ENCODE measurements at places on chromosomes 11 and 22.

GRCh38 chr22:20899827-20900423 lies 17.3 kb upstream of the CRKL start:
- DNase-seq, result no peak

DNA sequence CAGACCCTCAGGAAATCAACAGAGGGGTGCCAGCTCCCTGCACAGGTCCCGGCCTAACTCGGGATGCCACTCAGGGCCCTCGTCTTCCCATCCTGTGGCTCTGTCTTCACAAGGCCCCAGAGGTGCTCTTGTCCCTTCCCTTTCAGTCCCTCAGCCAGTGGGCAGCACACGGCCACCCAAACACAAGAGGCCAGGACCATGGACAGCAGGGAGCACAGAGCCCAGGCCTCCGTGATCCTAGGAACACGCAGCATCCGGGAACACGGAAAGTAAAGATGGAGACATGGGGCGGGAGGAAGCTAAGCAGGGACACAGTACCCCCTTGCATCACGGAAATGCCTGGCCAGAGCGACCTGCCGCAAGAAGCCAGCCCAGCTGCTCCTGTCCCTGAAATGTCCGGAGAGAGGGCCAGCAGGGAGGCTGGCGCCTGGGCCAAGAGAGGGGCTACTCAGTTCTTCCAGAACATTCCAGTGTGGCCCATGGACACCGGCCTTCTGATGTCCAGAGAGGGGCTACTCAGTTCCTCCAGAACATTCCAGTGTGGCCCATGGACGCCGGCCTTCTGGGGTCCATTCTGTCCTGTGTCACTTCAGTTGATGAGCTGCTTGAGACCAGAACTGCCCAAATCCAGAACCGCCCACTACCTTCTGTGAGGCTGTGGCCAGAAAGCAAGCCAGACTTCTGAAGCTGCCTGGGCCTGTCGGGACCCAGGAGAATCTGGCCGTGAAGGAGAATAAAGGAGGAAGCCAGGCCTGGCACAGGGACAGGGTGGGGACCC lies 274.0 kb downstream of the BRD1 start:
- DNase-seq, result no peak

DNA sequence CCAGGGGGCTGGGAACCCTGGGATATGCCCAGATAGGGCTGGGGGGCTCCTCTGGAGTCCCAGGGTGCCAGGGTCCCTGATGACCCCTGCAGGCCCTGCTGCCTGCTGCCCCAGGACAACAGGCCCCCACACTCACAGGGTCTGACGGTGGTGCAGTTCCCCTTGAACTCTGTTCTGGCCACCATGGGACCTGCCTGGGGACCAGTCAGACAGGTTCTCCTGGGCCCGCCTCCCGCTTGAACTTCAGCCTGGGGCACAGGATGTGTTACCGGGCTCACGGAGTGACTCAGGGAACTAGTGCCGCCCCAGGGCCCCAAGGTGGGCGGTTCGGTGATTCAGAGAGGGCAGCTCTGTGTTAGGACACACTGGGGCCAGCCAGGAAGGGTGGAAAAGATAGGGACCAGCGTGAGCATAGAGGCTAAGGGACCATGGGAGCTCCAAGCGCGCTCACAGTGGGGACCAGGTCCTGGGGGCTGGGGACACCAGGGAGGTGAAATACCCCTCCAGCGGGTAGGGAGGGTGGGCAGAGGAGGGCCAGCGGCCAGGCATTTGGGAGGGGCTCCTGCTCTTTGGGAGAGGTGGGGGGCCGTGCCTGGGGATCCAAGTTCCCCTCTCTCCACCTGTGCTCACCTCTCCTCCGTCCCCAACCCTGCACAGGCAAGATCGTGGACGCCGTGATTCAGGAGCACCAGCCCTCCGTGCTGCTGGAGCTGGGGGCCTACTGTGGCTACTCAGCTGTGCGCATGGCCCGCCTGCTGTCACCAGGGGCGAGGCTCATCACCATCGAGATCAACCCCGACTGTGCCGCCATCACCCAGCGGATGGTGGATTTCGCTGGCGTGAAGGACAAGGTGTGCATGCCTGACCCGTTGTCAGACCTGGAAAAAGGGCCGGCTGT lies 21.5 kb upstream of the TXNRD2 start:
- DNase-seq, result no peak

- DNase-seq, result no peak
Observed at GRCh38 chr11:17506942-17507341, 30.3 kb upstream of the ABCC8 start.

GRCh38 chr11:106420686-106421085 lies 343.2 kb downstream of the AASDHPPT start:
- DNase-seq, result no peak

- DNase-seq, result no peak
Observed at GRCh38 chr11:35178873-35179272, 39.9 kb downstream of the CD44 start.

DNA sequence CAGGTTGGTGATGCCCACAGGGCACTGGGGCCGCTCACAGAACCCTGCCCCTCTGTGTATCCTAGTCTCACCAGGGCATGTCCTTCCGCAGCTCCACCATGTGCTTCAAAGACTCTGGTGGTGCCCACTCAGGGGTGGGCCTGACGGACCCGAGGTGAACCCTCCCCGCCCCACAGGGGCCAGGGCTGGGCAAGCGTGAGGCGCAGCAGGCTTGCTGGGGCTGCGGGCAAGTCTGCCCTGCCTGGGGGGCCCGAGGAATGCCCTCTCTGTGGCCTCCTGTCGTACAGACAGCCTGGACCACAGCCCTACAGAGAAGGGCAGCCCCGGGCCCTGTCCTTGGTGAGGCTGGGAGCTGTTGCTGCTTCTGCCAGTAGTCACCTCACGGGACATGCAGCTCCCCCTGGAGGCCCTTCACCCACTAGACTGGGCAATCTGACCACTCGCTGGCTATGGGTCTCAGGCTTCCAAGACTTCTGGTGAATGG lies 40.2 kb downstream of the TBX1 start:
- no peak for DNase-seq

GRCh38 chr11:79050786-79051185 lies 390.0 kb downstream of the TENM4 start:
- no peak for DNase-seq

DNA sequence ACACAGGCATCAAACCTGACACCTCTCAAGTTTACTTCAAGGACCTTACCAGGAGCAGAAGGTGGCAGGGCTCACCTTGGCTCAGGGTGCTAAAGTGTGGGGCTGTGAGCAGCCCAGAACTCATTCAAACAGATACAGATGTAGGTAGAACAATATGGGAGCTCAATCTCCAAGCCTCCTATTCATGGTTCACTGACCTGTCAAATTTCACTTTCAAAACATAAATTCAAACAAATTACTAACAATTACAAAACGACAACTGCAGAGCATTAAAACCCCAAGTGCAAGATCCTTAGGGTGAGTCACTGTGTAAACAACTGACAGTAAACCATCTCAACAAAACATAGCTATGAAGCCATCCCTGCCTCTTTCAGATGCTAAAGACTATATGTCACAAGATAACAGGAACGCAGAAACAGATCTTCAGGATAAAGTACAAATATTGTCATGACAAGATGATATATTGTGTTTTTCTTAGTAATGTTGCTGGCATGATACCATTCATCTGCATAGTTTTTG lies 303.5 kb upstream of the ANO3 start:
- DNase-seq, result peak; percentile 23

DNA sequence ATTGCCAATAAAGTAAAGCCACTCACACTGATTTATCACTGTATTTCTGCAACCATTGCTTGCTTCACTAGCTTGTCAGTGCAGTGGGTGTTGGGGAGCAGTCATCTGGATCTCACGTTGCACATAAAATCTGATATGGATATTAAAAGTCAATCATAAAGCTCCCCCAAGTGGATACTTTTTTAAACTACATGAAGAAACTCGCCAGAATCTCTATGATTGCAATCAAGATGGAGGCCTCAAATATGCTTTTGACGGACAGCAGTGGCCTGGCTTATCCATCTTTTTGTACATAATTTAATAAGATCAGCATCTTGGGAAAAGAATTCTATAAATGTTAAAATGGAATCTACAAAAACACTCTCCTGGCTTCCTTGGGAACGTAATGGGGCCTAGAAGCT lies 137.7 kb downstream of the WT1 start:
- no peak for DNase-seq

- DNase-seq, result no peak
Observed at GRCh38 chr11:117381481-117382387, 54.1 kb downstream of the CEP164 start.

DNA sequence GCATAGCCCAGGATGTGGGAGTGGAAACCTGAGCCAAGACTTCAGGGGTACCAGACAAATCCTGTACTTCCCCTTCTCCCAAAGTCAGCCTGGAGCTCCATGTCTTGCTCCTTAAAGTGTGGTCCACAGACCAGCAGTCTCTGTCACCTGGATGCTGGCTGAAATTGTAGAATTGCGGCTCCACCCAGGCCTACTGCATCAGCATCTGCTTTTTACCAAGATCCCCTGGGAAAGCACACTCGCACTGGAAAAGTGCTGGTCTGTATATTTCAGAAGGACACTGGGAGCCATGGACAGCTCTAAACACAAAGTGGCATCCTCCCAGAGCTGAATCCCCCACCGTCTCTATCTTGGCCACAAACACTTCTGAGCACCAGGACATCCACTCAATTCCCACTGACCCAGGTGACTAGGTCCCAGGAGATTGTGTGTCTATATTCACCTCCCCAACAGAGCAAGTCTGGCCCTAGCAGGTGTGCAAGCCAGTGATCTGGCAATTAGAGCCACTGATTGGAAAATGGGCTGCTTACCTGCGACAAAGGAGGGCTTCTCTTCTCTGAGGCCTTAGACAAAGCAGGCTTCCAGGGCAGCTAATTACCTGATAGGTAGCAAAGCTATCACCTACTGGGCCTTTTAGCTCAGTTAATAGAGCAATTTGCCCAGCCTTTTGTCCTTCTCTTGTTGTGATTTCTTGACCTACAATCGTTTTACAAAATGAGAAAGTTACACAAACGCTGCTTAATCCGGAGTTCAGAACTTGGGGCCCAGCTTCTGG lies 443.3 kb downstream of the MN1 start:
- DNase-seq, result no peak

GRCh38 chr11:88480223-88480622 lies 142.7 kb upstream of the CTSC start:
- DNase-seq, result peak; percentile 97

- no peak for DNase-seq
Observed at GRCh38 chr11:44505581-44506054, 59.8 kb upstream of the CD82 start.

GRCh38 chr11:62552485-62553079 lies 6.0 kb upstream of the AHNAK start:
- no peak for DNase-seq

DNA sequence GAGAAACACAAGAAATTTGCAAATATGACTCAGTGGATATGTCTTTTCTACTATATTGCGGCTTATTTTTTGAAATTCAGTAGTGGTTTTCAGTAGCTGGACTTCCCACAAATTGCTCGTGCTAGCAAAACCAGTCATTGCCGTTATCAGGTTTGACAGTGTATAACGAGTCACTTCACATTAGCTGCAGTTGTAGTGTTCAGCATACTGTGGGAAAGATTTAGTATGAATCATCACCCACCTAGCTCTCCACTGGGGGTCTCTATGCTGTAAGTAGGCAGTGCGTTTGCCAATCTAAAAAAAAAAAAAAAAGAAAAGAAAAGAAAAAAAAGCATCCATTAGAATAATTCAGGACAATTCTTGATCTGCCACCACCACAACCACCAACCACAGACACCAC lies 1318.9 kb downstream of the LRRC4C start:
- DNase-seq, result no peak

DNA sequence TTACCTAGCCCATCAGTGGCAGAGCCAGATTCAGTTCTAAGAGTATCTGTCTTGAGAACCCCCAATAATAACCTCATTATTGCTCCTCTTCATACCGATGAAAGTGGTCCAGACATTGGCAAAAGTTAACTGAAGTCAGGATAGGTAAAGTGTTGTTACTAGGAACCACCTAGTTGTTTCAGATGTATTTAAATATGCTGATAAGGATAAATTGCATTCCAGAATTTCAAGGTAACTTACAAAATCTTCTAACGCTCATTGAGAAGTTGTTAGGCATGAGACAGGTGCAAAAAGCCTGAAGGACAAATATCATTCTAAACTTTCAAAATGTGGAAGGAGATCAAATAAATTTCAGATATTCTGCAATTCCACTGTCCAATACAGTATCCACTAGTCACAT lies 27.8 kb downstream of the VWA5A start:
- no peak for DNase-seq

DNA sequence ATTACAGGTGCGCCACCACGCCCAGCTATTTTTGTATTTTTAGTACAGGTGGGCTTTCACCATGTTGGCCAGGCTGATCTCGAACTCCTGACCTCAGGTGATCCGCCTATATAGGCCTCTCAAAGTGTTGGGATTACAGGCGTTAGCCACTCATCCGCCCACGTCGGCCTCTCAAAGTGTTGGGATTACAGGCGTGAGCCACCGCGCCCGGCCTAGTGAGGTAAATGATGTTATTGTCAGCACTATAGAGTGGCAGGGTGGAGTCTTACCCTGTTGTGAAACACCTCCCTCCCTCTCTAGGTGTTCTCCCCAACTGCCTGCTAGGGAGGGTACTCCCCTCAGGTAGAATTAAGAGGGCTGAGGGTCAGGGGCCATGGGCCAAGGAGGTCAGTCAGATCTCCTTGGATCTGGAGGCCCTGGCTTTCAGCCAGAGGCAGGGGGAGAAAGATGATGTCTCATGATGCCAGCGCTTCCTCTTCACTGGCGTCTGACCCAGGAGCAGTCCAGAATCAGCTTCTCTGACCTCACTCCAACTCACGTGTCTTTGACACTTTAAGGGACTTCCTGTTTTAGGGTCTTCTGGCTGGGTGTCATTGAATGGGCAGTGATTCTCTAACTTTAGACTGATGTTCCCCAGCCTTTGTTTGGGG lies 2.0 kb downstream of the GGA1 start:
- DNase-seq, result no peak

- no peak for DNase-seq
Observed at GRCh38 chr11:69114362-69114761, 41.4 kb upstream of the SMIM38 start.

GRCh38 chr11:27904358-27905055 lies 203.4 kb downstream of the KIF18A start:
- no peak for DNase-seq

DNA sequence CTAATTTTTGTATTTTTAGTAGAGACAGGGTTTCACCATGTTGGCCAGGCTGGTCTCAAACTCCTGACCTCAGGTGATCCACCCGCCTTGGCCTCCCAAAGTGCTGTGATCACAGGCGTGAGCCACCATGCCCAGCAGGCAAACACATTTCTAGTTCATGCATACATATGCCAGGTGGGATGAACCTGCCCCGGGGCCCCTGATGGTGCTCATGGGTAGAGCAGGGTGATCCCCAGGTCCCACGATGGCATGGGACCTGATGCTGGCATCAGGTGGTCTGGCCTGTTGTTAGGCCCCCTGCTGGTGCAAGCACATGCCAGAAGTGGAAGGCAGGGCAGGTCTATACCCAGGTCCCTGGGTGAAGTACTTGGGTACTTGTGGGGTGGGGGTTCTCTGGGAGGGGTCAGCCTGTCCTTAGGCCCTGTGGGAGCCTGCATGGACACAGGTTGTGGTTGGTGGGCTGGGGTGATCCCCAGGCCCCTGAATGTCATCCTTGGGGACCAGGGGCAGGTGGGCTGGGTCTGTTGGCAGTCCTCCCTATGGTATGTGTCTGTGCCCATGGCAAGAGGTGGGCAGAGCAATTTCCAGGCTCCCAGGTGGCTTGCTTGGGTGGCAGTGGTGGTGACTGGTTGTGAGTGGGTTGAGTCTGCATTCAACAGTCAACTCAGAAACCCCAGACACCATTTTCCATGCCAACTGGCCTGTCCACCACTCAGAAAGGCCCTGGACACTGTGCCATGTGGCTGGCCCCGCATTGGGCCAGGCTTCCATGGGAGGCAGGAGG lies 9.6 kb upstream of the RGL4 start:
- DNase-seq, result no peak

GRCh38 chr22:28958611-28959010 lies 75.2 kb downstream of the ZNRF3 start:
- DNase-seq, result no peak

All from BJ (cell line).